ENCODE measurements at places on chromosomes 2 and 18.

- DNase-seq = no peak
Observed at GRCh38 chr2:111944531-111945210, 46.3 kb downstream of the MERTK start.

DNA sequence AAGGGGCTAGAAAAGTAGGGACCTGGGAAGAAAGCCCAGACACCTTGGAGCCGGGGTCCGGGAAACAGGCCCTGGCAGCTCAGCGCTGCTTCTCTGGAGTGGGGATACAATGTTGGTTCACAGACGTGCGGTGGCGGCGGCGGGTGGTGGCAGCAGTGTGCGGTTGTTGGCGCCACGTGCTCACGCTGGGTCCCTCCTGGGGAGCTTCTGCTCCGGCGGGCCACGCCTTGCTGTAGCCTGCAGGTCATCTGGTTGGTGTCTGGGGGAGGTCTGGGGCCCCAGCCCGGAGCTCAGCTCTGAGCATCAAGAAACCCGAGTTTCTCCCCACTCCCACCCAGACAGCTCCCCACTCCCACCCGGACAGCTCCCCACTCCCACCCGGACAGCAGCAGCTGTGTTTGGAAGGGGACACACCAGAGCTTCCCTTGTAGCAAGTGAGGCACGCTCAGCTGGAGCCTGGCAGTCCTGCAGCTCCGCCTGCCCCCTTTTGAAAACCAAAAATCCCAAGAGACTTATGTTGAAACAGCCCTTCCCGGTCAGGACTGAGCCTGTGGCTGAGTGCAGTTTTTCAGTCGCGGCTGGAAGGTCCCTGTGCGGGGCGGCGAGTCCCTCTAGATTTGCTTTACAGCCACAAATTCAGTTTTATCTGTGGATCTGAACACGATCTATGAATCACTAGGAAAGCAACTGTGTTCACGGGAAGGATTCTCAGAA lies 46.9 kb downstream of the NFATC1 start:
- DNase-seq = no peak

GRCh38 chr2:73339201-73339600 lies 45.9 kb upstream of the EGR4 start:
- DNase-seq = no peak

DNA sequence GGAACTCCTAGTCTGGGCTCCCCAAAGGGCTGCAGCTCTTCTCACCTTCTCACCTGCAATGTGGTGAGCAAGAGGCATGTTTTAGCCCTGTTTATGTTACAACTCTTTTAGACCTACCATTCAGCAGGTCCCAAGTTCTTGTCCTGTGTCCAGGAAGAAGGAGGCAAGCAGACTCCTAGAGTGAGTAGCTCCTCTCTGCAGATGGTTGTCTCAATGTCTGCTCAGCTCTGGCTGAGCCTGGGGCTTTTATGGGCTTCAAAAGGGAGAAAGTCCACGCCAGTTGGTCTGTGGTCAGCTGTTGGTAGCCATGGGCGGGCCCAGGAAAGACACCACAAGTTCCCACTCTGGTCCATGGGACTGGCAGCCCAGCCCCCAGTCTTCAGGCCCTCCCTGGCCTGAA lies 148.1 kb upstream of the HS6ST1 start:
- DNase-seq = no peak

DNA sequence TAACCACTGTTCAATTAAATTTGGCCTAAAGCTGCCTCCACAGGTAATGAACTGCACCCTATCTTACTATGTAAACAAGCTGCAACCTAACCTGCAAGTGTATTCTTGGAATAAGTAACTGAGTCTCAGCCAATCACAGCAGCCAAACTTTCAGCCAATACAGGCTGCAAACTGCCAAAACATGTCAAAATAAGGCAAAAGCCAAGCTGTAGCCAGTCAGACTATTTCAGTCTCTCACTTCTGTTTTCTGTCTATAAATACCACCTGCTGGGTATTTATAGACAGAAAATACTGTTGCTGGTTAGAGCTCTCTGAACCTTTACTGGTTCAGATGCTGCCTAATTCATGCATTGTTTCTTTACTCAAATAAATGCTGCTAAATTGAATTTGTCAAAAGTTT lies 14.3 kb downstream of the C2orf76 start:
- no peak for DNase-seq

- DNase-seq = no peak
Observed at GRCh38 chr18:72391951-72392350, 152.2 kb downstream of the CBLN2 start.
